ENCODE measurements at places on chromosomes 5 and 9. TPM values are rescaled to one million over a fixed set of nuclear protein-coding genes. Genes with fewer than 3 reads are reported as not detected.

- no peak for DNase-seq
- H3K27me3 ChIP-seq: no peaks in the 10 kb centered on the region
- no peak overlapping the region for H3K27ac ChIP-seq
- no peaks in the 10 kb centered on the region for H3K36me3 ChIP-seq
- no peak overlapping the region for H3K4me3 ChIP-seq
These were observed 5.4 kb upstream of the DOCK8 start for GRCh38 chr9:209143-209758.

DNA sequence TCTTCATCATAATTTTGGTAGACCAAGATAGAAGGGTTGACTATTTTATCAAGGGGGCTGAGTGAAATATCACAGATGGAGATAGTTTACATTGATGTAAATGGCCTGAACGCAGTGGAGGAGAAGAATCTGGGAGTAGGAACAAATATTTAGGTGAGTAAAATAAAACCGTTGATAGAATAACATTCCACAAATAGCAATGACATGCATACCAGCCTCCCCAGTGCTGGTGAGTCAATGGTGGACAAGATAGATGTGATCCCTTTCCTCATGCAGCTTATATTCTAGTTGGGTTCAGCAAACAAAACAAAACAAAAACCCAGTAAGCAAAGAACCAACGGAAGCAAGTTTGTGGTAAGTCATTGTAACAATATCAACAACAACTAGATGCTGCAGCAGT is 385.2 kb downstream of the FAM170A start:
- H3K36me3 ChIP-seq: no peaks in the 10 kb centered on the region
- H3K27ac ChIP-seq: no peak overlapping the region
- no peak for DNase-seq
- H3K27me3 ChIP-seq: no peaks in the 10 kb centered on the region
- H3K4me3 ChIP-seq: no peak overlapping the region

DNA sequence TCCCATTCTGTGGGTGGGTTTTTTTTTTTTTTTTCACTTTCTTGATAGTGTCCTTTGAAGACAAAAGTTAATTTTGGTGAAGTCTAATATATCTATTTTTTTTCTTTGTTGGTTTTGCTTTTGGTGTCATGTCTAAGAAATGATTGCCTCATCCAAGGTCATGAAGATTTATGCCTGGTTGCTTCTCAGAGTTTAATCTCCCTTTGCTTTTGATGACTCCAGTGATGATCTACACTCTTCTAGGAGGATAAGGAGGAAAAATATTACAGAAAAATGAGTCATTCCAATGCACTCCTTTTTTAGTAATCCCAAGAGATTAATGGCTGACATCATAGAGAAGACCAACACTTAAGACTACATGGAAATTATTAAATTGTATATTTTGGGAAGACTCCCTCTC is 79.7 kb upstream of the ICE1 start:
- no peaks in the 10 kb centered on the region for H3K36me3 ChIP-seq
- no peaks in the 10 kb centered on the region for H3K4me1 ChIP-seq
- DNase-seq: no peak
- H3K27me3 ChIP-seq: no peaks in the 10 kb centered on the region

IRX4 gene
- not detected for total RNA-seq

Measured in Peyer's patch (tissue), 4 donors.